ENCODE measurements at places on chromosomes 11 and 22. TPM values are rescaled to one million over a fixed set of nuclear protein-coding genes. Genes with fewer than 3 reads are reported as not detected.

Gene C11orf87
- total RNA-seq: not detected

Gene CSNK2A3
- total RNA-seq: 1.3 TPM

Gene LIMK2
- 37.3 TPM for total RNA-seq

Gene DEFB131B
- not detected for total RNA-seq

Gene TTC12
- total RNA-seq: 13.4 TPM

Gene SLC22A24
- total RNA-seq: 0.05 TPM

Gene C11orf42
- not detected for total RNA-seq

Gene MS4A6A
- not detected for total RNA-seq

Gene TH
- total RNA-seq: not detected

Gene OOSP4B
- not detected for total RNA-seq

Gene MS4A6E
- not detected for total RNA-seq

Gene GAS2
- total RNA-seq: 0.77 TPM

Gene RIC3
- total RNA-seq: 1.4 TPM

Gene CLTCL1
- 2.6 TPM for total RNA-seq

Gene RAB1B
- total RNA-seq: 55.6 TPM

Gene BACE1
- total RNA-seq: 6.6 TPM

Gene MEI1
- 0.50 TPM for total RNA-seq

Gene LARGE2
- 0.30 TPM for total RNA-seq

Gene DAGLA
- total RNA-seq: 0.52 TPM

Gene SERPIND1
- total RNA-seq: 11.3 TPM

Gene SPCS2
- total RNA-seq: 81.9 TPM

Gene VPREB1
- total RNA-seq: not detected

Gene H19
- total RNA-seq: 1.5 TPM

Gene BDNF
- total RNA-seq: 78.3 TPM

Gene RAG1
- 0.12 TPM for total RNA-seq

Gene DDTL
- not detected for total RNA-seq

Gene DDI1
- not detected for total RNA-seq

Gene OR8G5
- total RNA-seq: not detected

Gene GAL3ST1
- total RNA-seq: not detected

Gene TMEM25
- total RNA-seq: 0.40 TPM

Gene VSIG2
- not detected for total RNA-seq

Gene NLRP14
- total RNA-seq: 0.07 TPM

Gene SCARF2
- 1.7 TPM for total RNA-seq

Gene GRAP2
- 0.02 TPM for total RNA-seq

Gene KRTAP5-9
- not detected for total RNA-seq

Gene CEND1
- total RNA-seq: not detected

Gene CLDN5
- not detected for total RNA-seq

Gene OR51A2
- not detected for total RNA-seq

Gene SYT7
- total RNA-seq: 0.47 TPM

Gene OR51B5
- total RNA-seq: 0.35 TPM

Gene USP2
- 0.27 TPM for total RNA-seq
